ENCODE measurements at places on chromosomes 6 and 20.

DNA sequence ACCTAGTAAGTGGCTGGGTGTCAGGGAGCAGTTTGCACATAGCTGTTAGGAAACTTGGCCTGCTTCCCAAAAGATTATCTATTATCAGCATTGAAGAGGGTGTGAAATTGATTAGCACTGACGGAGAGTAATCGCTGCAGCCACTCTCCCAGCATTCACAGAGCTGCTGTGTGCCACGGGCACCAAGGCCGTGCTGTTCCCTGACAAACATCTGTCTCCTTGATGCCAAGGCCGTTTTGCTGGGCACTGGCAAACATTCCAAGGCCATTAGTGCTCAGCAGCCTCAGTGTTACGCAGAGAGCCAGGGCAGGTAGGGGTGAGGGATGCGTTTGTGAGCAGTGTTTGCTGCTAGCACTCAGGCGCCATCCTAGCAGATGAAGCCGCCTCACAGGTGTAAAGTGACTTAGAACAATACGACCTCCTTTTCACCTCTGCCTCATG is 57.7 kb upstream of the VSTM2L start:
- DNase-seq = no peak

DNA sequence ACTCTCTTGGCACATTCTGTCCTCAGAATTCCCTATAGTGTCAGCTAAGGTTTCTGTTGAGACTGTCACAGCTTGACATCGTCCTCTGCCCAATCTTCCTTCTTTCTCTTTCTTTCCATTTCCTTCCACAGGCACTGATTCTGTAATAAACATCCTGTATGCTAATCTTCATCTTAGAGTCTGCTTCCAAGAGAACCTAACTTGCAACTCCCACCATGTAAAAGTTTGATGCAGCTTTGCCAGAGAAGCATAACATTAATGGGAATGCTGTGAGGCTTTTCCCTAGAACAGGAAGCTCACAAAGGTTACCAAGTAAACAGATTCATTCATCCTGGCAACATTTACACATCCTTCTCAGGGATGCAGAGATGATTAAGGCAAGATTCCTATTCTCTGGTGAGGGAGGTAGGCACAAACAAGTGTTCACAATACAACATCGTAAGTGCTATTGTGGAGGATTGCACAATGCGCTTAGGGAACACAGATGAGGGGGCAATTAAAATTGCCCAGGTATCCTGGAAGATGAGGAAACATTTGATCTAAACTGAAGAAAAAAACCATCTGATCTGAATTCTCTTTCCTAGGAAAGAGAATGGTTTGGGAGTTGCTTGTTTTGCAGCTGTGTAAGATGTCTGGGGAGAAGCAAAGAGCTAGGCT is 74.7 kb downstream of the GRM1 start:
- DNase-seq = no peak

DNA sequence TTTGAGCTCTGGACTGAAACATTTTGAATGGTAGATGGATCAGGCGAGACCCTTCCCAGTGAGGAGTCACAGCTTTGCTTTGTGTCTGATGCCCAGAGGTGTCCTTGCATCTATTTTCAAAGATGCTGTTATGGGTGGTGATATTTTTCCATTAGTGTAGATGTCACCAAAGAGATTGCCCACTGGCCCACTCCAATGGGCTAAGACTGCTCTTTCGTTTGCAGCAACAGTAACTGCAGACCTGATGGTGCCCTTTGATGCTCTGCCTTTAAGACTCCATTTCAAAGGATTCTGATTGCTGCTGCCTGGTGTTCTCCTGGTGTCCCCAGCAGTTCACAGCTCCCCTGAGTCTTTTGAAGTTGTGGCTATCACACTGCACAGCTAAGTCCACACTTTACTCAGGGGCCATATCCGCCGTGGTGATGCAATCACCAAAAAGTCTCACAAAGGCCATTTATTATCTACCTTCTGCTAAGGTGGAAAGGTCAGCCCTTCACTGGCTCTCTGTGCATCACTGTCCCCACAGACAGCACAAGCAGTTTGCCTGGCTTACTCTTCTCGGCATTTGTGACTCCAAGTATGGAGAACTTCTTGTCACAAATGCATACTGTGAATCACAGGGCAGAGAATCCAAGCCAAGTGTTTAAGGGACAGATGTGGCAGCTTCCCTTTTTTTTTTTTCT is 56.4 kb downstream of the NOX3 start:
- DNase-seq = no peak

DNA sequence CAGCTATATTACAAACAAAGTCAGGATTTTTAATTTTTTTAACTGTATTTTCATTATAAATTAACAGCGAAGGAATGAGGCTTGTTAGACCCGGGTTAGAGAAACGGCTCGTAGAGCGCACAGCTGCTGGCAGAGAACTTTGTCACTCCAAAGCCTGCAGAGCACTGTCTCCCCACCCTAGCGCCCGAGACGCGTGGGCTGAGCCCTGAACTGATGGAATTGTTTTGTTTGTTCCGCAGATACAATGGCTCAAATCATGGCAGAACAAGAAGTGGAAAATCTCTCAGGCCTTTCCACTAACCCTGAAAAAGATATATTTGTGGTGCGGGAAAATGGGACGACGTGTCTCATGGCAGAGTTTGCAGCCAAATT is 810 bp downstream of the LAMP5 start:
- DNase-seq = no peak

- DNase-seq = no peak
Observed at GRCh38 chr6:297571-298232, 5.4 kb downstream of the DUSP22 start.

GRCh38 chr6:166976636-166977035 is 20.3 kb upstream of the RNASET2 start:
- no peak for DNase-seq

DNA sequence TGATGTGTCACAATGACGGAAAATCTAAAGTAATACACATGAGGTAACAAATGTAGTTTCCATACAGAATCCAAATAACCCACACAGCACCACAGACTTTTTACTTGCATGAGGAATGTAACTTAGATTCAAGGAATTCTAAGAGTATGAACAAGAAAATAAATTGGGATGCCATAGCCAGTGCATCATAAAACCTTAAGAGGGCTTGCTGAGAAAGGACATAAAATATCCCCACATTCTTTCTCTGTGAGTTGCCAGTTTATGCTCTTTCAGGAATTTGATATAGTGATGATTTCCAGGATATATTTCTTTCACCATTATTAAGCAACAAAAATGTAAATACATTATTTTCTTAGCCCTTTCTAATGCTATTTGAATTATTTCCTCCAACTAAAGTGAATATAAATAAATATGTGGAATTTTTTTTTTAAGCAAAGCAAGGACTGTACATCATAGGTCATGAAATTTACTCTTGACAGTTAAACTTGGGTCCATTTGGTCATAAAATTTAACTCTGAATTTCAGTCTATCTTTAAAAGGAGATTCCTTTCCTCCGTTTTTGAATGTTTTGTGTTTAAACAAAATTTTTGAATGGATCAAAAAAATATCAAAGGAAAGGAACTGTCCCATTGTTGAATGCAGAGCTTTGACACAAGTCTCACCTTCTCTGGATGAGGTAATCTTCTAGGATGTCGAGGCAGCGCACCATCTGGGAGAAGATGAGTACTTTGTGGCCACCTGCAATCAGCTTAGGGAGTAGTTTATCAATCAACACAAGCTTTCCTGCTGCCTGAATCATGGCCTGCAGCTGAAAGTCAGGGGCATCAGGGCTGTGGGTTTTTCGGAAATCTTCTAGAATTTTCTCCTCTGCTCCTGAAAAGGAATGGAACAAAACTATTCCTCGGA is 116.3 kb upstream of the EMILIN3 start:
- DNase-seq = no peak

- no peak for DNase-seq
Observed at GRCh38 chr6:28446818-28447511, 3.7 kb upstream of the ZSCAN23 start.

DNA sequence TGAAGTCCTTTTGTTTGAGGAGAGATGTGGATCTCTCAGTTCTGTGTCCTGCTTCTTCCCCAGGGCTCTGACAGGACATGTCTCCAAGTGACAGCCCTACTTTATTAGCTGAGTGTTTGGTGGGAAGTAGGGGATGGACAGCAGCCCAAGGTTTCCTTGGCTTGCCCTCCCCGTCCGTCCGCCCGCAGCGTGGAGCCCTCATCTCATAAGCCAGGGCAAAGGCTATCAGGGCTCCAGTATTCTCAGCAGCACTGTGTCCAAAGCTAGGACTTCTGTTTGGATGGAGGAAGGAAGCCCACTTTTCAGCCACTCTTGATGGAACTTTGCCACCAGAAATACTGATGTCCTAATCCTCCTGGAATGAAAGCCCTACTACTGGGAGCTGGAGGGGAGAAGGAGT is 13.6 kb downstream of the CDC5L start:
- no peak for DNase-seq

DNA sequence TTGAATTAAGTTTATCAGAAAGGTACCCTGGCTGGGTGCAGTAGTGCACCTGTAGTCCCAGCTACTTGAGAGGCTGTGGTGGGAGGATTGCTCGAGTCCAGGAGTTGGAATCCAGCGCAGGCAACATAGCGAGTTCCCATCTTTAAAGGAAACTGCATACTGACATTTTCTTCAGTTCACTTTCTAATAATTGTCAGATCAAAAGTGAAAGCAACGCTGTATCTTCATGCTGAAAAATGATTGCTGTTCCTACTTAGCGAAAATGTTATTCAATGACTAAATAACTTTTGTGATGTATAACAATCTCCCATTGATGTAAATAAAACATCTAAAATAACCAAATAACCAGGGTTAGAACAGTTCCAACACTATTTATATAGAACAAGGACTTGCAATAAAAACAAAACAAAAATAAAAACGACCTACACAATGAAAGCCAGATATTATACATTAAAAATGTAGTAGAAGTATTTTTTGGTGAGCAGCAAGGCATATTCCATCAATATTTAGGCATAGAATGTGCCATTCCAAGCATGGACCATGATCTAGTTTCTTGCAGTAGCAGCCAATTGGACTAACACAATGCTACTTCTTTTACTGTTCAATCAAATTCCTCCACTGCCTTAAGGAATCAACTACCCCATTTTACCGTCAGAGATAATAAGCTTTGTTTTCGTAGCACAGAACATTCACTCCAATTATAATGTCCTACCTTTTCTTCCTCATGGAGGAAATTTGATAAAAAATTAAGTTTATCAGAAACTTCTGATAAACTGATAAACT is 1.5 kb downstream of the LATS1 start:
- no peak for DNase-seq

DNA sequence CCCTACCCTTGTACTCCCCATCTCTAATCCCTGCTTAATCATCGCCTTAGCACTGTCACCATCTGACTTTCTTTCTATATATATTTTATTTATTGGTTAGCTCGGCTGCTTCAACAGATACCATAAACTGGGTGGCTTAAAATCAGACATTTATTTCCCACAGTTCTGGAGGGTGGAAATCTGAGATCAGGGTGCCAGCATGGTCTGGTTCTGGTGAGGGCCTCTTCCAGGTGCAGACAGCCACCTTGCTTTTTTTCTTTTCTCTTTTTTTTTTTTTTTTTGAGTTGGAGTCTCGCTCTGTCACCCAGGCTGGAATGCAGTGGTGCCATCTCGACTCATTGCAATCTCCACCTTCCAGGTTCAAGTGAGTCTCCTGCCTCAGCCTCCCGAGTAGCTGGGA is 127.5 kb upstream of the ESR1 start:
- DNase-seq = no peak

DNA sequence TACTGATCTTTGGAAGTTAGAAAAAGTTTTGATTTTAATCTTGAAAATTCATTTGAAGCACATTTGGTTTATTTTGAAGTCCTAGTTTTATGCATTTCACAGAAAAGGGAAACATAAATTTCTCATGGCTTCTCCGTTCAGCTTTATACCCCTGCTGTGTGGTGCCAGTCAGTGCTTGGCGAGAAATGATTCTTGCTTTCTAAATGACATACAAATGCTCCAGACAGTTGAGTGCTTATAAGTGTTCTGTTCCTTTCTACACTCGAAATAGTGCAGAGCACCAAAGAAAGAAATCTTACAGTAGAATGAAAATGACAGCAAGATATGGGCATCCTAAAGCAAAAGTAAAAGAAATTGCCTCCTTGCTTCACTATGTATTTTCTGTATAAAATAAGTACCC is 9.0 kb upstream of the ZNF292 start:
- DNase-seq = no peak

DNA sequence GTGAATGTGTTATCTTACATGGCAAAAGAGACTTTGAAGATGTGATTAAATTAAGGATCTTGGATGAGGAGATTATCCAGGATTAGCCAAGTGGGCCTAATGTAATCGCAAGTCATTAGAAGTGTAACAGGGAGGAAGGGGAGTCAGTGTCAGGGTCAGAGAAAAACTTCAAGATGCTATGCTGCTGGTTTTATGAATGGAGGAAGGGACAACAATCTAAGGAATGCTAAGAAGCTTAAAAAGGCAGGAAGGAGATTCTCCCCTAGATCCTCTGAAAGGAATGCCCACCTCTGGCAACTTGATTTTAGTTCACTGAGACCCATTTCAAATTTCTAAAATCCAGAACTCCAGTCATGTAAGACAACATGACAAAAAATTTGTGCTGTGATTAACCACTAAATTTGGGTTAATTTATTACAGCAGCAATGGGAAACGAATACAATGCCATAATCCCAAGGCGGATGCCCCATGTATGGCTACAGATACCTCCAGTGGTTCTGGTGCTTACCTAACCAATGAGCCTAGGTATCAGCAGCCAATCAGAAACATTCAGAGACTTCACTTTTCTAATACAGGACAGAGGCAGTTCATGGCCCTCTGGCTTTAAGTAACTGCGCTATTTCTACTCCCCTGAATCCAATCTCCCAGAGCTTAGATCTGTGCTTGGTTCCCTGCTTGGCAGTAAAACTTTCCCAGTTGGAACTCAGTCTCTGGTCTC is 3.6 kb upstream of the TAAR8 start:
- peak; percentile 26 for DNase-seq

GRCh38 chr6:80304014-80304413 is 197.5 kb downstream of the BCKDHB start:
- no peak for DNase-seq

GRCh38 chr6:161542346-161542980 is 268.6 kb upstream of the AGPAT4 start:
- no peak for DNase-seq

GRCh38 chr6:47310131-47310480 is 401 bp upstream of the TNFRSF21 start:
- no peak for DNase-seq

- no peak for DNase-seq
Observed at GRCh38 chr6:148874698-148875293, 128.0 kb downstream of the UST start.

DNA sequence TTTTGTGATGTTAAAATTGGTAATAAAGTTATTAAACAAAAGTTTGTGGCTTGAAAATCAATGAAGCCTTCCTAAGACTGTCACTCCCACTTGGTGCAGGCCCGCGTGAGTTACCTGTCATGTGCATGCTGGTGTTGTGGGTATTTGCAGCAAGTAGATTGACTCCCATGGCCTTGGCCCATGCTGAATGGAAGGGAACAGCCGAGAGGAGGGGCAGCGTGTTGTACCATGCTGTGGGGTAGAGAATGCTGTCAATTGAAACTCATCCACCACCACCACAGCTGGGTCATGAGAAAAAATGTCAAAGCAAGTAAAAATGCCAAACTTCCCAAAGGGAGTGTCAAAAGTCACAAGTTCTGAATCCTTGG is 12.7 kb upstream of the VNN1 start:
- no peak for DNase-seq

GRCh38 chr6:158633127-158633526 is 11.4 kb downstream of the DYNLT1 start:
- DNase-seq = no peak

Measured in NCI-H524 treated with DMSO at 0.1 percent for 48 hours (cell line).